RPMI8226 (cell line): ENCODE measurements at places on chromosomes 5 and 9.

GRCh38 chr5:168885324-168886120 lies 306.4 kb upstream of the PANK3 start:
- no peak for DNase-seq

- DNase-seq, result no peak
Measured at GRCh38 chr5:111585946-111586345, 73.6 kb upstream of the STARD4 start.

DNA sequence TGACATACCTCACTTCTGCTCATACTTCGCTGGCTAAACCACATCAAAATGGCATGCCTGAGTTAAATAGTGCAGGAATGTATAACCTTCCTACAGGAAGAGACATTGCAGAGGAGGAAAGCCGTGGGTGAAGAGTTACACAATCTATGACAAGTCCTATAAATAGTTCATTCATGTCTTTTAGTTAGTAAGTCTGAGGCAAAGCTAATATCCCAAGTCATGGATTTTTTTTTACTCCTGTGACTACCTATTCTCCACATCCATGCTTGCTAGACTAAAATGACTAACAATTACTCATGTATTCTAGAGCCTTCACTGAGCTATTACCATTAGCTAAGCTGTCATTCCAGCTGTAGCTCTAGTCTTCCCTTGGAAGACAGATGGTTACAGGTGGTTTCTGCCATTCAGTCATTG lies 391.3 kb downstream of the NR2F1-AS1 start:
- DNase-seq, result no peak

DNA sequence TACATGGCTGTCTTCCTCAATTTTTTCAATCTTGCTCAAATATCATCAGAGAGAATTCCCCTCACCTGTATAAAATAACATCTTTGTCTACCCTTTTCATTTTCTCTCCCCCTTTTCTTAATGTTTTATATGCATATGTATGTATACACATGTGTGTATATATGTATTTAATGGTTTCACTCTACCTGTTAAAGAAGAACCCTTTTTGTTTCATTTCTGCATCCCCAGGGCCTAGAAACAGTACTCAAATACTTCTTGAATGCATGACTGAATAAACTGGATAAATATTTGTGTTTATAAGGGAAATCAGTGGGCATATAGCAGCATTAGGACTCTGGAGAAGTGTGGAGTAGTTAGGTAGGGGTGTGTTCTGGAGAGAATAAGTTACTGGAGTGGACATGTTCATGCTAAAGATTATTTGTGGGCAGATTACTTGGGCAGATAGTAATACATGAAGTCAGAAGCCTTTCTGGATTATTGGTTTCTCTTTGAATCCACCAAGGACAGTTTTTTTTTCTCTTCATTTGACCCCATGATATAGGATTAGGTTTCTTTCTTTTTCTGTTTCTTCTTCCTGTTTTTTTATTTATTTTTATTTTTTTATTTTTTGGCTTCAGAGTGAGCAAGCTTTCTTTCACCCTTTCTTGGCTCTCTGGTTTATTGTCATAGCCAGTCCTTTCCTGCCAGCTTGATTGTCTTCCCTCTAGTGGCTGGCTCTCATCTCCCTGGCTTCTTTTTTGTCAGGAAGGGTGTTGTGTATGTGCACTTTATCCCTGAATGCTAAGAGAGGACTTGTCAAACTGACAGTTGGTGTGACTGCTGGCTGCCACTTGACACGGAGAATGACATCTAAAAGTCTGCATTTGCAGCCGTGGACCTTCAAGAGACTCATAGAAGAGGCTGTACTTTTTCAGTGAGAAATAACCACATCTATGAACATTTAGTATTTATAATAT lies 89.3 kb downstream of the ZCCHC7 start:
- DNase-seq, result no peak

GRCh38 chr9:32579706-32580331 lies 6.9 kb upstream of the NDUFB6 start:
- DNase-seq, result peak; percentile 61

GRCh38 chr9:13952906-13953305 lies 361.0 kb downstream of the NFIB start:
- DNase-seq, result no peak

DNA sequence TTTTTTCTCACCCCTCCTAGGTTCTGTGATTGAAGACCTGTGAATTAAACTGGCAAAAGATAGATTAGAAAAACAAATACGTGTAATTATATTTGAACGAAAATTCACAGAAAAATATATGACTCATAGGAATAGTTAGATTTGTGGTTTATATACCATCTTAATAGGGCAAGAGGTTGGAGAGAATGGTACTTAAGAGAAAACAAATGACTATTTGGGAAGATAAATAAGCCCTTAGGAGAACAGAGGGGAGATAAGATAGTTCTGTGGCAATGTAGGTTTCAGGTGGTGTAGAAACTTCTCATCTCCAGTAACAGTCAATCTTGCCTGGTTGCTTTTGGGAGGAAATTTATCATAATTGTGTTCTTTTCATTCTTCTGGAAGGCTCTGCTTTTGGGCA lies 122.0 kb downstream of the PRDM9 start:
- no peak for DNase-seq

DNA sequence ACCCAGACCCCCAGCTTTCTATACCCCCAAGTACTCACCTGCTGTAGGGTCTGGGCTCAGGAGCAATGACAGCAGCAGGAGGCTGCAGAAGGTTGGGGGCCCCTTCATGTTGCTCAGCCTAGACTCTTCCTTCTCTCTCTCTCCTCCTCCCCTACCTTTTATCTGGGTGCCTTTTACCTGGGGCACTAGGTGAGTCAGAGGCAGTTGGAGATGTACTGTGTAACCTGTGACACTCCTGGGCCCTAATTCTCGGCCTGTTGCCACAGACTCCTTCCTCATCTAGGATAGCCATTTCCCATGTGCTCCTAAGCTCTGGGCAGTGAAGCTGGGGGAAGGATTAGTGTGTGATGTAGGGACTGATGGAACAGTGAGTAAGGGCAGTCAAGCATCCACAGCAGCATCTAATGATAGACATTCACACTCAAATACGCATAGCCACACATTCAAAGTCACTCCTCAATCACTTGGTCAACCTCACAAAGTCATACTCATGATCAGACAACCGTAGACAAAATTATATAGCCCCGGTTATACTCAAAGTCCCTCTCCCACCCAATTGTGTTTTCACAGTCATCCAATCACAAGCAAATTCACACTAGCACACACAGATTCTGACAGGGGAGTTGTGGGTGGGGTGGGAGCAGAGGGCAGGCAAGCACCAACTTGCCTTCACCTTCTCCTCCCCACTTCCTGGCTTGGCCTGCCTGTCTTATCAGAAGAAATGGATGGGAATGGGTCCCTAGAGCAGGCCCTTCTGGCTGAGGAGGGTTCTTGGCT lies at the start of gene CCL27:
CCL27 (minus strand) TSS at position 132 of the 777 bp plus-strand sequence; CDS start at position 108, 24 bp downstream.
- no peak for DNase-seq

DNA sequence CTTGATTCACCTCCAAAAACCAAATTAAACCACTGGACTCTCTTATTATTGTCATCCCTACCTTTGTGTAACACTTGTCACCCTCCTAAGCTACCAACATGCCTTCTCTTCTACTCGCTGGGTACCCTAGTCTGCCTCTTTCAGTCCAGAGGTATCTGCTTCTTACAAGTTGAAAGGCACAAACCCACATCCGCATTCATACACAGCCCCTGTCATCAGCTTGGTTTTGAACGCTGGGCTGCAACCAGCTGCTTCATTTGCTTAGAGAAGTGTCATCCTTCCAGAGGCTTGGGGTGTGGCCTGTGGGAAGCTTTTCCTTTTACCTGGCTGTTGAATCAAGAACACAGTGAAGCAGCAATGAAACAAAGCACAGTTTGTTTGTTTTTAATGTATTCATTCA lies 138.8 kb upstream of the WWC1 start:
- DNase-seq, result no peak

- no peak for DNase-seq
Measured at GRCh38 chr9:128124451-128124850, 3.1 kb downstream of the PTGES2 start.

DNA sequence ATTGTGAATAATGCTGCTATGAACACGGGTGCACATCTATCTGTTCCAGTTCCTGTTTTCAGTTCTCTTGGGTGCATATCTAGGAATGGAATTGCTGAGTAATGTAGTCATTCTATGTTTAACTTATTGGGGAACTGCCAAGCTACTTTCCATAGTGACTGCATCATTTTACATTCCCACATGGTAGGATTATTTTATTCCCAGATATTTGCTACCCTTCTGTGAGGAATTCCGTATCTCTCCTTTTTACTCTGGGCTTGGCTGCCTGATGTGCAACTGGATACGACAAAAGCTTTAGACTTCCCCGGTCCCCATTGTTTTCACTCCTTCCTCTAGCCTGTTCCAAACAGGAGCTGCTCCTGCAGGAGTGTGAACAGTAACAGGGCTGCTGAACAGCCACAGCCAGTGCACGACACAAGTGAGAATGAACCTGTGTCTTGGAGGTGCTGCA lies 7.2 kb downstream of the TAS2R1 start:
- DNase-seq, result peak; percentile 50

GRCh38 chr5:42423285-42424165 lies at the start of gene GHR:
Gene GHR, plus strand, starts transcription at chr5:42423439. Its CDS starts 142,436 bp downstream, at chr5:42565875.
- DNase-seq, result peak; percentile 58

DNA sequence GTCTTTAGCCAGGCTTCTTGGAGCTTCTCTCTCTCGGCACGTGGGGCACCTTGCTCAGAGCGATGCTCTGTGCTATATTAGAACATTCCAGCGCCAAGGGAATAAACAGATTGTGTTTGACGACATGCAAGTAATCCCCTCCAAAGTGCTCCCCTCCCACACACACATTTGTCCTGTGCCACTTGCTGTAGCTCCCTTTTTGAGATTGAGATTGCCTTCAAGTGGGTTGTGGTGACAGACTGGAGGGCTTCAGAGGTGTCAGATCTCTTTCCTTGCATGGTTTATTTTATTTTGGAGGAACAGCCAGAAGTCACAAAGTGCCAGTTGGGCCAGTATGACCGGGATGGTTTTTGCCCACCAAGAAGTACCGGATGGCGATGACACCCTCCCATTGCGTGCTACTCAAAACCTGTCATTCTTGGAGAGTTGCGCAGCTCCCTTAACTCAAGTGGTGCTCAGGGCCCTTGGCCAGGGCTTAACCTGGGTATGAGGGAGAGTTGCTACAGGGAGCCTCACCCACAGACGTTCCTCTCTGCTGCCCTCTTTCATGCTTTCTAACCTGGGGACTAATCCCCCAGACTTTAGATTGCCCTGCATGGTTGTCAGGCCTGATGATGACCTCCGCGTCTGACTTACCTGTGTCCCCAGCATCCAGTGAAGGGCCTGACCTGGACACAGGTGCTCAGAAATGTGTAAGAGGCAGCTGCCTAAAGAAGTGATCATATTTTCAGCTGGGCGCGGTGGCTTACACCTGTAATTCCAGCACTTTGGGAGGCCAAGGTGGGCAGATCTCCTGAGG lies 18.8 kb upstream of the RPL26L1 start:
- DNase-seq, result no peak

DNA sequence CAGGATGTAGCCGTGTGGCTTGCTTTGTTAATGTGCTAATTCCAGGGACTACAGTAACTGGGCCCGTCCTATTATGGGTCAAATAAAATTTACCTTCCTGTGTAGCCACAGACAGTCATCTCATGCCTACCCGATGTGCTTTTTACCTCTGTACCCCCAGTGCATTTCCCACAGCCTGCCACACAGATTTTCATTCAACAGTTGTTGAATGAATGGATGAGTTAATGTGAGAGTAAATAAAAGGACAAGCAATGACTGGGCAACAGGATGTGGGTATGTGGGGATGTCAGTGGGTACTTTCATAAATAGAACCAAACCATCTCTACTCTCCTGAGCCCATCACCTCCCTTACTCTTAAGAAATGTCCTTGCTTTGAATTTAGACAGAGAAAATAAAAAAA lies 441.2 kb upstream of the ZNF462 start:
- DNase-seq, result no peak

GRCh38 chr9:26746357-26747072 lies 146.1 kb downstream of the CAAP1 start:
- DNase-seq, result peak; percentile 3

- DNase-seq, result peak; percentile 3
Measured at GRCh38 chr9:31140316-31140715, 1244.1 kb upstream of the ACO1 start.

- DNase-seq, result no peak
Measured at GRCh38 chr5:137733006-137733405, 2.9 kb downstream of the KLHL3 start.

DNA sequence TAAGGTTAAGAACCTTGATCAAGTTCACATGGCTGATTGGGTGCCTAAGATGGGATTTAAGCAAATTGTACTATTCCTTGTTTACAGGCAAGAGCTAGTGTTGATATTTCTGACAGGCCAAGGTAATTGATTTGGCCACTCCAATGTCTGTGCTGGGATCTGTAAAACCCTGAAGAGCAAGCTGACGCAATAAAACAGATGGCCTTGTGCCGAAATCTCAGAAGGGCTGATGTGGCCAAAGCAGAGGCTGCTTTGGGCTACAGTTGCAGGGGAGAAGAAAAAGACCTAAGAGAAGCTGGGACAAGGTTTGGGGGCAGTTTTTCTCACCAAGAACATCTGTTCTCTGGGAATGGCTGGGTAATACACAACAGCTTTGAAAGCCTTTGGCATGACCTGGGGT lies 463.2 kb upstream of the ZNF608 start:
- no peak for DNase-seq

GRCh38 chr5:73253047-73253660 lies 80.2 kb downstream of the TMEM174 start:
- DNase-seq, result no peak

DNA sequence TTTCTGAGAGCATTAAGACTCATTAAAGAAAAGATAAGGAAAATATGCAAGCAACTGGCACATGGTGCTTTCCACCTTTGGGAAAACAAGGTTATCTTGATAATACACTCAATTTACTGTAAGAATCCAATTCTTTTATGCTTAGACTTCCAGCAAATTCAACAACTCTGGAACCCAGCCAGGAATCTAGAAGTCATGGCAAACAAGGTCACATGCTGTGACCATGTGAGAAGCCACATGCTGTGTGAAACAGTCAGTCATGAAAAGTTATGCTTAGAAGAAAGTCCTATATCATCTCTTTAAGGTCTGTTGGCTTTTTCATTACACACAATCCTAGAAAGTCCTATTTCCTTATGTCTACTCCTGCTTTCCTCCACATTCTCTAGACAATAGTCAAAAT lies 581.8 kb upstream of the C9orf72 start:
- DNase-seq, result no peak

DNA sequence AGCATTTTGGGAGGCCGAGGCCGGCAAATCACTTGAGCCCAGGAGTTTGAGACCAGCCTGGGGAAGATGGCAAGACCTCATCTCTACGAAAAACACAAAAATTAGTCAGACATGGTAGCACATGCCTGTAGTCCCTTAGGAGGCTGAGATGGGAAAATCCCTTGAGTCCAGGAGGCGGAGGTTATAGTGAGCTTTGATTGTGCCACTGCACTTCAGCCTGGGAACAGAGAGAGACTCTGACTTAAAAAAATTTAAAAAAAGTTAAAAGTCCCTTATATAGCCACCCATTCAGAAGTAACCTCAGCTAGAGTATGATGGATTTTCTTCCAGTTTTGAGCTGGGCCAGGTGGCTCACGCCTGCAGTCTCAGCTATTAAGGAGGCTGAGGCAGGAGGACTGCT lies 72.4 kb downstream of the UGCG start:
- DNase-seq, result no peak
